ENCODE measurements at places on chromosomes 1 and 21. TPM values are rescaled to one million over a fixed set of nuclear protein-coding genes. Genes with fewer than 3 reads are reported as not detected.

ADGRB2 gene
- 26.2 TPM for total RNA-seq

CHRM3 gene
- 5.0 TPM for total RNA-seq

DNA sequence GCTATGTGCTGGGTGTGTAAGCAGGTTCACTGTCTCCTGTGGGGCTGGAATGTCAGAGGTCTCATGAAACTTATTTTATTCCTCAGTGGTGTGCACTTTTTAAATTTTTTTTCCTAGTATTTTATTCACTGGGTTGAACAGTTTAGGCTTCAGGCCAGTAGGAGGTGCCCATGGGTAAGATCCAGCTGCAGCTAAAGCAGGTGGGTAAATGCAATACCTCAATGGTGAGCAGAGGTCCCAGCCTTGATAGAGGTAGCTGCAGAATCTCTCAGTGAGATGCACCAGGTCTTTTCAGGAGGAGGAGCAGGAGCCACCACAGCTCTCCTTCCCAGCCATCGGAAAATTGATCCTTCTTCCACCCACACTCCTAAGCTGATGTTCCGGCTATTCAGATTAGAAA is 12.6 kb upstream of the OR6N2 start:
- no peak for DNase-seq

DNA sequence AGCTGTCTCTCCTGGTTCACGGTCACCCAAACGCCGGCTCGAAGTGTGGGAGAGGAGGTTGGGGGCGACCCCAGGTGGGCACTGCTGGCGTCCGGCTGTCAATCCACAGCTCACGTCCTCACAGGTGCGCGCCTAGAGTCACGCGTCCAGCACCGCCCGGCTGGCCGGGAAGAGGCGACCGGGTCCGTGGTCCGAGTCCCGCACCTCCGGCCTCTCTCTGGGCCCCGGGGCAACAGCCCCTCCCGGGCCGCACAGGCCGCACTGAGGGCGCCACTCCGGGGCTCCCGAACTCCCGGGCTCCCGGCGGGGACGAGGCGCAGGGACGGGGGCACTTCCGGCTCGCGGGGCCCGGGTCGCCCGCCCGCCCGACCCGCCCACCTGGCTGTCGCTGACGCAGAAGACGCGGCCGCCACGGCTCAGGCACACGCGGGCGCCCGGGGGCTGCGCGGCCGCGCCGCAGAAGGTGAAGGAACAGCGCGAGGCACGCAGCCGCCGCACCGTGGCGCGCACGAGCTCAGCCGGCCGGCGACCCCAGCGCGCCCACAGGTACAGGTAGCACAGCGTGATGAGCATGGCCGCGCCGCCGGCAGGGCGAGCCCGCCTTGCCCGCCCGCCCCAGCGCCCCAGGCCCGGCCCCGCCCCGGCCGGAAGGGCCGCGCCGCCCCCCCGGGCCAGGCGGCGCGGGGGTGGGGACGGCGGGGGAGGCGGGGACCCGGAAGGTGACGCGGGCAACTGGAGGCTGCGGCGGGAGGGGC is at the start of gene HLCS:
Gene HLCS, minus strand, starts transcription at position 604 of the 755 bp plus-strand sequence. Its CDS starts 31 bp downstream, at position 573.
- DNase-seq = no peak

DNA sequence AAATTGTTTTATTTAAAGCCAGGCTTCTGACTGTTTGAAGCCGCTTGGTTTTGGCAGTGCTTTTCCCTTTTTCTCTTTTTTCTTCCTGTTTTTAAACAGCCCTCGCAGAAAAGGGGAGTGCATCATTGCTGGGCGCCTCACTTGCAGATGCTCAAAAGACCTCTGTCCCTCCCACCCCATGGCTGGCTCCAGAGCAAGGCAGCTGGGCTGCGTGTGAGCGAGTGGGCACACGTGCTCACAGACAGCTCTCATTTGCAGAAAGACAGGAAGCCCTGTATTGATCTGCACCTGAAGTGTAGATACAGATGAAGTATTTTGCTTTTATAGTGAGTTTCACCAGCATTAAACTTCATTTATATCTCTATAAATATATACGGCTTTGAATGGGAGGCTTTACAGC is 8.8 kb downstream of the TNR start:
- DNase-seq = no peak

DNA sequence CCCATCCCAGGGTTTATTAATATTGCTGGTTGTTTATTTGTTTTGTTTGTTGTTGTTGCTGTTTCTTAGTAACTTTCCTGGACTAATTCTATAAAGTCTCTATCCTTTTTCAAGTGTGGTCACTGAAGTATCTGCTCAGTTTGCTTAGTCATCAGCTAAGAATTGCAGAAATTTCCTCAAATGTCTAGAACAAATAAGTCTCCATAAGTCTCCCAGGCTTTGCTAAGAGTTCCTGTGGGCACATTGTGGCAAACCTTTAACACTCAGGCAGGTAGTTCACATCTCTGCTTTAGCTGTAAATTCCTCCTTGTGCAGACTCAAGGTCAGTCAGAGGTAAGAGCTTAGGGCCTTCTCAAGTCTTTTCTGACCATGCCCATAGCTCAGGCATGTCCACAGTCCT is 38.9 kb upstream of the C1orf185 start:
- DNase-seq = no peak

- no peak for DNase-seq
These were observed 1.0 kb downstream of the PRDX6 start for GRCh38 chr1:173478094-173478674.
